Liver (tissue), 10 donors: ENCODE measurements at places on chromosomes 1 and 21.

GRCh38 chr1:115134850-115135480 is 45.7 kb upstream of the TSPAN2 start:
- no peak for DNase-seq

DNA sequence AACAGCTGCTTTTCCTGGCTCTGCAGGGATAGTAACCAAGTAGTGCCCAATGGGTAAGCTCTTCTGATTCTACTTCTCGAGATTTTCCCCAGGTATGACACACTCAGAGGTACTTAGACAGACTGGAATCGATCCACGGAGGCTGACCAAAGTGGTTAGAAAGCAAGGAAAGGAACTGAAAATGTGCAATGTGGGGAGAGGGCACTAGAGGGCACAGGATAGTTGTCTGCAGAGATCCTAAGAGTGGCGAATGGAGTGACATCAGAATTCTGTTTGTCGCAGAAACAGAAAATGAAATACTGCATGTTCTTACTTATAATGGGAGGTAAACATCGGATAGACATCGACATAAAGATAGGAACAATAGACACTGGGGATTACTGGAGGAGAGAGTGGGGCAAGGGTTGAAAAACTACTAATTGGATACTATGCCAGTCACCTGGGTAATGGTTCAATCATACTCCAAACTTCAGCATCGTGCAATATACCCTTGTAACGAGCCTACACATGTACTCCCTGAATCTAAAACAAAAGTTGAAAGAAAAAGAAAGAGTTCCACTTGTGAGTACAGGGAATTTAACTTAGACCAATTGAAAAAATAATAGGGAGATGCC is 23.3 kb downstream of the CYP2J2 start:
- no peak for DNase-seq

DNA sequence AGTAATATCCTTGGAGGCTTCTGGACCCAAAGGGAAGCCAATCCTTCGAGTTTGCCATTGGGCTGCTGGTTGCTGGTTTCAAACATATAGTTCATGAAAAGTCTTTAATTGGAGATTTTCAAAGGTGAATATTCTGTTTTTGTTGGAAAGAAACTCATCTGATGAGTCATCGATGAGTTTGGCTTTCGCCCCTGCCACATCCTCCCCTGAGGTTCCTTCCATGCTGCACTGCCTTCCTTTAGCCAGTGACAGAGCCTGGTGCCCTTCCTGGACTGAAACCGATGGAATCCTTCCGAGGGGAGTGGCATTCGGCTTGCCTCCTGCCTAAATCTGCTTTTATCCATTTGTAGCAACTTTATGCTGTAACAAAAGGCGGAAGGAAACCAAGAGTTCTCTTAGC is 550.0 kb downstream of the KIF26B start:
- DNase-seq = no peak

DNA sequence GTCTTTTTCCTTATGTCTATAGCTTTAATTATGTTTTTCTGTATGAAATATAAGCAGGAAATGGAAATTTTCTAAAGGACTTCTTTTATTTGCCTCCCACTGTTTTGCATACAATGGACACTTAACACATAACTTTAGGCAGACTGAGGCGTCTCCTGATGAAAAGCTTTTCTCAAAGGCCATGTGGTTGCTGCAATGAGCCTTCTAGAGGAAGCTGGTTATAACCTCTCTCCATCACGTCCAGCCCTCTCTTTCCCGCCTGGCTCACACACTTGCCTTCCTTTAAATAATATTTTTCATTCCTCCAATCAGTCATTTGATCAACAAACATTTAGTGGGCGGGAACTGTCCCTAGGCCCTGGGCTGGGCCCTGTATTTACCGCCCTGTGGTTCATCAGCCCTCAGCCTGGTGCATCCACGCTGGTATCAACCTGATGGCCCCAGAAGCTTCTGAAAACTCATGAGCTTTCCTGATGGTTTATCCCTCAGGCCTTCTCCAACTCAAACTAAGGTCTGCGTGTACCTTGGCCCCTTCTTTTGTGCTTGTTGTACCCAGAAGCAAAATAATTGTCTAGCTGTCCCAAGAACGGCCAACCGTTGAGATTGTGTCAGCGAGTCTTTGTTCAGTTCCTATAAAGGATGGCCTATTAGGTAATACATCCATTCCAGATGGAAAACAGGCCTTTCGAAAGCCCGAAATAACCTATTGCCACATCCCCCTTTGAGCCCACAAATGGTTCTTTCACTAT is 75.3 kb upstream of the LYST start:
- DNase-seq = no peak

- DNase-seq = no peak
Measured at GRCh38 chr21:26795866-26796329, 49.3 kb downstream of the ADAMTS1 start.

DNA sequence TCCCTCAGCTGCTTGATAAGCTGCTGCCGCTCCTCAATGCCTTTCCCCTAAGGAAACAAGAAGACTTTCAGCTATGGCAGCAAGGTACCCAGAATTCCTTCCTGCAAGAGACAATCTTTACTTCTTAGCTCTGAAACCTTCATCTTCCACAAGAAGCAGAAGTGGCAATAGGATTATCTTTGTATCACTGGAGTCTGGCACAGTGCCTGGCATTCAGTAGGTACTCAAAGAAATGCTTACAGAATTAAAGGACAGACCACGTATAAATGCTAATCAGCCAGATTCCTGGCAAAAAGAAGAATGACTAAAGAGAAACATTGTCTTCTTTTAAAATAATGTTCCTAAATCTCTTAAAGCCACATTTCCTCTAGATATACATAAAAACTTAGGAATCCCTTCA is 43.7 kb downstream of the SLC27A3 start:
- DNase-seq = no peak

- no peak for DNase-seq
Measured at GRCh38 chr1:220195701-220196100, 76.6 kb downstream of the RAB3GAP2 start.

GRCh38 chr1:1788646-1789431 is 10.6 kb upstream of the NADK start:
- DNase-seq = no peak

GRCh38 chr1:26164861-26165842 is 3.6 kb downstream of the C1orf232 start:
- DNase-seq = no peak

DNA sequence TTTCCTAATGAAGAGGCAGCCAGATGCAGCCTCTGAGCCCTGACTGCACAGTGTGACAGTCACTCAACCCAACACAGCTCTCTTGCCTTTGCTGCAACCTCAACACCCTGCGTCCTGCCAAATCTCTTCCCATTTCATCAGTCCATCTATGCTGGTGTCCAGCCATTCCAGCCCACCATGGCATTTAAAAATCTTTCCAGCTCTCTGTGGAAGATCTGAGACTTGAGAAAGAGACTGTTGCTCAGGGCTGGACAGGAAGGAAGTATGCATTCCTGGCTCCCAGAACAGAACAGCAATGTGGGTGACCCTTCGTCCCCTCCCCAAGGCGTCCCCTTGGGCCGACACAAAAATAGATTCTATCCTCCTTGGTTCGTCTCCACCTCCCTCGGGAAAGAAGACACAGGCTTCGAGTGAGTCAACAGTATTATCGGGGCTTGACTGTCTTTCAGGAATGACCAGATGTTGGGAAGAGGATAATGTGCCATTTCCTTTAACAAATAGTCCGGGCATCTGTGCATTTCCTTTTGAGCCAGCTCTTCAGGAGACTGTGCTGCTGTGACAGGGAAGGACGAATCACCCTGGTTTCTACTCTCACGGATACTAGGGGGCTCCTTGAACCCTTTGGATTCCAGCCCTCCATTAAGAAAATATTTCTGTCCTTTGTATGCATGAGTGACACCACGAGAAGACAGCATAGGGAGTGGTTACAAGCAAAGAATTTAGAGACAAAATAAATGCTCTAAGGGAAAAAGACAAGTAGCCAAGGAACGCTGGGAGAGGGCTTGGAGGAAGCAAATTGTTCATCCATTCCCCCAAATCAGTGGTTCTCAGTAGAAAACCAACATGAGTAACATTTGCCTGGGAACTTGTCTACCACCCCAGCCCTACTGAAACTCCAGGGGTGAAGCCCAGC is 111.4 kb upstream of the CDC42BPA start:
- DNase-seq = no peak

- DNase-seq = no peak
Measured at GRCh38 chr1:2987773-2988172, 33.5 kb upstream of the ACTRT2 start.

DNA sequence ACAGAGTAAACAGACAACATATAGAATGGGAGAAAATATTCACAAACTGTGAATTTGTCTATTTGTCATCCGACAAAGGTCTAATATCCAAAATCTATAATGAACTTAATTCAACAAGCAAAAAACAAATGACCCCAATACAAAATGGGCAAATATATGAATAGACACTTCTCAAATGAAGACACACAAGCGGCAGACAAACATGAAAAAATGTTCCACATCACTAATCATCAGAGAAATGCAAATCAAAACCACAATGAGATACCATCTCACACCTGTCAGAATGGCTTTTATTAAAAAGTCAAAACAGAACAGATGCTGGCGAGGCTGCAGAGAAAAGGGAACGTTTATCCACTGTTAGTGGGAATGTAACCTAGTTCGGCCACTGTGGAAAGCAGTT is 72.7 kb downstream of the SMYD3 start:
- no peak for DNase-seq

- DNase-seq = no peak
Measured at GRCh38 chr1:221998186-221998612, 256.3 kb upstream of the DUSP10 start.

GRCh38 chr1:5973771-5974170 is 18.5 kb downstream of the NPHP4 start:
- no peak for DNase-seq

- DNase-seq = no peak
Measured at GRCh38 chr21:45362748-45363145, 42.2 kb upstream of the COL18A1 start.

- DNase-seq = no peak
Measured at GRCh38 chr1:66373157-66373591, 160.8 kb upstream of the SGIP1 start.

GRCh38 chr1:10432910-10433700 is 2.9 kb downstream of the CENPS start:
- DNase-seq = no peak

DNA sequence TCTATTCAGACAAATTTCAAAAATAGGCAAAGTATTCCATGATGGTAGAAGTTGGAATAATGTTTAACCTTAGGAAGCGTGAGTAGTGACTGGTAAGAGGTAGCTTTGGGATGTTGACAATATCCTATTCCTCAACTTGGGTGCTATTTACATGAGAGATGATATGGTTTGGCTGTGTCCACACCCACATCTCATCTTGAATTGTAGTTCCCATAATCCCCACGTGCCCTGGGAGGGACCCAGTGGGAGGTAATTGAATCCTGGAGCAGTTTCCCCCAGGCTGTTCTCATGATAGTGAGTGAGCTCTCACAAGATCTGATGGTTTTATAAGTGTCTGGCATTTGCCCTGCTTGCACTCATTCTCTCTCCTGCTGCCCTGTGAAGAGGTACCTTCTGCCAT is 67.3 kb downstream of the PLPPR4 start:
- DNase-seq = no peak

DNA sequence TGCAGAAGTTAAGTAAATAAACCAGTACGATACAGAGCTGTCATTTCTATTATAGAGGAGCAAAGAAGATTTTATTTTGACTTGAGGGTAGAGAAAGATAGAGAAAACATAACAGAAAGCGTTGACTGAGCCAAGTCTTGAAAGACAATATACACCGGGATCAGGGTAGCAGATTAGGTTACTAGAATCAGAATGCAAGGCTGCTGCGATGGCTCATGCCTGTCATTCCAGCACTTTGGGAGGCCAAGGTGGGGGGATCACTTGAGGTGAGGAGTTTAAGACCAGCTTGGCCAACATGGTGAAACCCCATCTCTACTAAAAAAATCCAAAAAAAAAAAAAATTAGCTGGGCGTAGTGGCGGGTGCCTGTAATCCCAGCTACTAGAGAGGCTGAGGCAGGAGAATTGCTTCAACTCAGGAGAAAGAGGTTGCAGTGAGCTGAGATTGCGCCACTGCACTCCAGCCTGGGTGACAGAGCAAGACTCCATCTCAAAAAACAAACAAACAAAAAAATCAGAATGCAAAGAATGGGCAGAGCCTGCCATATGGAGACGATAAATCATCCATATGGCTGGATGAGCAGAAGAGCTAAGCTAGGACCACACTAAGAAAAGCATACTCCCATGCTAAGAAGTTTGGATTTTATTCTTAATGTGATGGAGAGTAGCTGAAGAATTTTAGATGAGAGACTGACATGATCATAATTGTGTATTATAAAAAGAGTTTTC is 9.9 kb upstream of the ABCD3 start:
- no peak for DNase-seq

- no peak for DNase-seq
Measured at GRCh38 chr1:80403471-80403893, 1397.0 kb upstream of the ADGRL4 start.

- no peak for DNase-seq
Measured at GRCh38 chr1:194647118-194647517, 1460.7 kb upstream of the B3GALT2 start.

- no peak for DNase-seq
Measured at GRCh38 chr1:181087400-181087901, 1.0 kb upstream of the IER5 start.

DNA sequence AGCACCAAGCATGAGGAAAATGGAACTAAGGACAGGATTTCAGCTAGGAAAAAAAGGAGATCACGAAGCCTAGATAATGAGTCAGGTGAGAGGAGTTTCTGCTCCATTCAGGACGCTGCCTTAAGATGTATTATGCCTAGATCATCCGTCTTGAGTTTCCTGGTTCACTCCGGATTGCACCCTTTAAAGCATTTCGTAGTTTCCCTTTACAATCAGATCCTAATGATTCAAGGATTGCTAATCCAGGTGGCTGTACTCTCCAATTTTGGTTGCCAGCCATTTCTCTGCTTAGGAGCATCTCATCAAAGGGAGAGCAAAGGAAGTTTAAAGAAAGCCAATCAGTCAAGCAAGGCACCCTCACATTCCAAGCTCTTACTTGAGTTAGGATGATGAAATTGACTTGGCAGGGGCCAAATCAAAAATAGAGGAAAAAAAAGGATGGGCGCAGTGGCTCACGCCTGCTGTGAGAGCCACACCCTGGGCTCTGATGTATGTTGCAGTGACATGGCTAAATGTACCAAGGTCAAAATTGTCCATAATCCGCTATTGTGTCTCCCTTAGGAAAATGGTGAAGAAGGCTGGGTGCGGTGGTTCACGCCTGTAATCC is 156.9 kb upstream of the SOD1 start:
- no peak for DNase-seq
